Vein endothelial cell (primary cell): ENCODE measurements at places on chromosomes 16 and 17. TPM values are rescaled to one million over a fixed set of nuclear protein-coding genes. Genes with fewer than 3 reads are reported as not detected.

The SYNRG gene
- total RNA-seq: 19.9 and 23.2 TPM in 2 replicates

The FMNL1 gene
- 3.0 and 3.3 TPM in 2 replicates for total RNA-seq

The UMOD gene
- not detected in 2 replicates for total RNA-seq

The ALOX12B gene
- total RNA-seq: not detected in 2 replicates

The DCUN1D3 gene
- total RNA-seq: 42.4 and 71.2 TPM in 2 replicates

The KRT40 gene
- total RNA-seq: not detected in 2 replicates

The SSTR5 gene
- 1.3 TPM in 1 of 2 replicates, not detected in the other for total RNA-seq

The SLC35G6 gene
- not detected in 2 replicates for total RNA-seq

The RNF222 gene
- not detected in 2 replicates for total RNA-seq

The VTN gene
- total RNA-seq: 0.10 TPM in 1 of 2 replicates, not detected in the other

The PHKB gene
- total RNA-seq: 81.7 and 97.2 TPM in 2 replicates

The TPSG1 gene
- not detected in 2 replicates for total RNA-seq

The OTOA gene
- total RNA-seq: under 0.01 and 0.29 TPM in 2 replicates

The CNTD1 gene
- total RNA-seq: under 0.01 TPM in 1 of 2 replicates, not detected in the other

The ITGAD gene
- not detected in 2 replicates for total RNA-seq

The FBXO39 gene
- 0.19 and 5.9 TPM in 2 replicates for total RNA-seq

The G6PC1 gene
- not detected in 2 replicates for total RNA-seq

The DNAI2 gene
- not detected in 2 replicates for total RNA-seq

The TNFAIP1 gene
- 90.0 and 99.9 TPM in 2 replicates for total RNA-seq
